ENCODE measurements at places on chromosomes 16 and 17.

DNA sequence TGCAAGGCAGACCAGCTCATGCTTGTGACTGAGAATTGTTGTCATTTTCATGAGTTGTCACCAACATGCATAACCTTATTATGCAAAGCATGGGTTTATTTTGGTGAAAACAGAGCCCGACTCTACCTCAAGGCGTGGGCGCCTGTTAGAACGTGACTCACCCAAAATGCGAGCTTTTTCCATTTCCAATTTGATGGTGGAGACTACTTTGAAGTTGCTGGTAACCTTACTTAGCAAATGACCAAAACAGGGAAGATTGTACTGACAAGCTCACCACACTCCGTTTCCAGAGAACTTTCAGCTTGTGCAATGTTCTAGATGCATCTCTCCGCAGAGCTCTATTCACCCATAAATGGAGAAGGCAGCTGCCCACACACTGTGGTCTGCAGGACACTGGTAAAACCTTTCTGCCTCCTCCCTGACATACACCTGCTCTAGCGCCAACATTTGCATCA is 284.5 kb downstream of the MAF start:
- DNase-seq = no peak

- peak; percentile 95 for DNase-seq
These were observed at the start of gene ZNF48 for GRCh38 chr16:30395155-30395991. ZNF48 (plus strand) TSS chr16:30395420; CDS start chr16:30395795, 375 bp downstream.

- no peak for DNase-seq
These were observed 82.9 kb downstream of the GAS7 start for GRCh38 chr17:10115536-10115932.

DNA sequence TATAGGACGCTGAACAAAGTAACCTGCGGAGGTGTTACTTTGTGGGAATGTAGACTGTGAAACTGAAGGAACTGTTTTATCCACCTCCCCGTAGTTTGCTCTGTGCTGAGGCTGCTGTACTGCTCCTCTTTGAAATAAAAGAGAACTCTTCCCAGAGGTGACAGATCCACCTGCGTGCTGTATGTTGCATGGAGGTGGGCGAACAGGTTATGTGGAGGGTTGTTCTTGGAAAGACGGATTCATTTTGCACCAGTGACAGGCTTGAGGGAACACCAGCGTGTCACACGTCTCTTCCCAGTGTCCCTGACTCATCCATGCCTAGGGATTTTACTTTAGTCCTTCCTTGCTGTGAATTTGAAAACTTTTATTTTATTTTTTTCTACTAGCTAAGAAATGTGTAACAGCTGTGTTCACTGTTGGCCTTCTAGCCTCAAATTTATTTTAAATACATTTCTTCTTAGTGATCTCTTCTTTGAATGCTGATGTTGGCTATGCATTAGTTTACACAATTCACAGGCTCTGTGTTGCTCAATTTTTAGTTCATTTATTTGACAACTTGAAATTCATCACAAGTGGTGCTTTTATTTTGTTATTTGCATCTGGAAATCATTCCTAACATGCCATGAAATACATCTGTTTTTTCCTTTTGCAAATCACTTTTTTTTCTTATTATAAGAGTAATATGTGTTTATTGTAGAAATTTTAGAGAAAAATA is 512.4 kb downstream of the CDH13 start:
- no peak for DNase-seq

DNA sequence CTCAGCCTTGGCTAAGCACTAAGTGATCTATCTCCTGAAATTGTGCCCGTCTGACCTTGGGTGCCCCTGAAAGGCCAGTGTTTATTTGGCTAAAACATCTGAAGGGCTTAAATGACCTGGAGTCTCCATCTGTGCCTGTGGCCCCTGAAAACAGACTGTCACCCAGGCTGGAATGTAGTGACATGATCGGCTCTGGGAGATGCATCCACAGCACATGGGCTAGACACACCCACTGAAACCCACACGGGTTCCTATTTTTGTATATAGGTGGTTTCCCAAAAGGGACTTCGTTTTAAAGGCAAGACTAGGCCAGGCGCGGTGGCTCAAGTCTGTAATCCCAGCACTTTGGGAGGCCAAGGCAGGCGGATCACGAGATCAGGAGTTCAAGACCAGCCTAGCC is 13.5 kb downstream of the CEP295NL start:
- no peak for DNase-seq

DNA sequence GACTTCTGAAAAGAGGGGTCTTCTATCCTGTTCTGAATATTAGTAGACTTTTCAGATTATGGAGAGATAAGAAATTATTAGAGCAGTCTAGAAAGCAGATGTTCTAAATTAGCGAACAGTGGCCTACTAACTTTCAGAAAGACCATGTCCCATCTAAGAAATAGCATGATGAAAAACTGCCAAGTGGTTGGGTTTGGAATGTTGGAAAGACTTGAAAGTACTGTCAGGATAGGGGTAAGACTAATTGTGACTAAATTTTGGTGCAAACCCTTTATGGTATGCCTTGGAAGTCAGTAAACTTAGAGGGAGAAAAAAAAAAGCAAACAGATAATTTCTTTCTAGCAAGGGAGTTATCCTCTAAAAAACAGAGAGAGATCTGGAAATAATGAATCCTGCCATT is 41.1 kb downstream of the TANGO6 start:
- no peak for DNase-seq

DNA sequence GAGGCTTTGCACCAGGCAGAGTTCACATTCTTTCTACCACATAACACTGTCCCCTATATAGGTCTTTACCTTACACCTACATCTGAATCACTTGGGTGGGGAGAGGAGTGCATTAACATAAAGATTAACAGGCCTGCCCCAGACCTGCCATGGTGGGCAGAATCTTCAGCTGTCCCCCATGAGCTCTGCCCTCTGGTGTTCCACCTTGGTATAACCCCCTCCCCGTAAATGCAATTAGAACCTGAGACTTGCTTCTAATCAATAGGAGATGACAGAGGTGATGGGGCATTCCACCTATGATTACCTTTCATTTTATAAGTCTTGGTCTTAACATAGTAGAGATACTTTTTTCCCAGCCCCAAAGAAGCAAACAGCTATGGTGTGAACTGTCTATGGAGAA is 20.4 kb upstream of the GRIN2A start:
- DNase-seq = no peak

DNA sequence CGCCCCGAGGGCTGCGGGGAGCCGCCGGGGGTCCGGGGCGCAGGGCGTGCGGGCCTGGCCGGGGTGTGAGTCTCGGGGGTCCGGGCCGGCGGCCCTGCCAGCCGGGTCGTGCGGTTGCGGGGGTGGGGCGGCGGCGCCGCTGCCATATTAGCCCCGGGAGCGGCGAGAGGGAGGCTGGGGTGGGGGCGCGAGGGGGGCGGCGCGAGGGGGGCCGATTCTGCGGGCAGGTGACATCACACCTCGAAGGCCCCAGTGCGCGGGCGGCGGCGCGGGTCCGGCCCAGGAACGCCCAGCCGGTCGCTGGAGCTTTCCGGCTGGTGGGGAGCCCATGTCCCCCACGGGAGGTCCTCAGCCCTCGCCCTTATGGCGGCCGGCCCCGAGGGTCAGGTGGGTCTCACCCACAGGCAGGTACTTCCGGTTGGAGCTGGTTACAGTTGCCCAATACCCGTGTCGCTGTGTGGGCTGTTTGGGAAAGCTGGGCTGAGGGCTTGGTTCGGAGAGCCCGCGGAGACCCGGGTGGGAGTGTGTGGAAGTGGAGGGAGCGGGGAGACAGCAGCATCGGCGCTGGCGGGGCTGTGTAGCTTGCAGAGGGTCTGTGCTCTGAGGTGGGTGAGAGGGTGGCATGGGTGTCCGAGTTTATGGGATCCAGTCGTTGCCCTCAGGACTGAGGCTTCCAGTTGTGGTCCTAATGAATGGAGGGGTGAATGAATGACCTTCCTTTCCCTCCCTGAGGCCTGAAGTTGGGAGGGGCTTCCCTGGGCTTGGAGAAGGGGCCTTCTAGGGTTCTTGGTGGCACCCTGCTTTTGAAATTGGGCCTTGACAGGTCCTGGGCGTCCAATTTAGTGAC is 804 bp downstream of the ATP6V0C start:
- peak; percentile 46 for DNase-seq

GRCh38 chr16:84131117-84131516 is 13.9 kb downstream of the HSDL1 start:
- no peak for DNase-seq

DNA sequence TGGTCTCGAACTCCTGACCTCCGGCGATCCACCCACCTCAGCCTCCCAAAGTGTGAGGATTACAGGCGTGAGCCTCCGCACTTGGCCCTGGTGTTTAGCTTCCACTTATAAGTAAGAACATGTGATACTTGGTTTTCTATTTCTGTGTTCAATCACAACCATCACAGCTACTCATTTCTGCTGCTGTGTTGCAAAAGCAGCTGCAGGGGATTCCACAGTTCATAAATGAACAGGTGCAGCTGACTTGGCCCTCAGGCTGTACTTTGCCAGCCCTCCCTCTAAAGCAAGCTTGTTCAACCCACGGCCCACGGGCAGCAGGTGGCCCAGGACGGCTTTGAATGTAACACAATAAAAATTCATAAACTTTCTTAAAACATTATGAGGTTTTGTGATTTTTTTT is 79.2 kb downstream of the SLC39A11 start:
- DNase-seq = no peak

DNA sequence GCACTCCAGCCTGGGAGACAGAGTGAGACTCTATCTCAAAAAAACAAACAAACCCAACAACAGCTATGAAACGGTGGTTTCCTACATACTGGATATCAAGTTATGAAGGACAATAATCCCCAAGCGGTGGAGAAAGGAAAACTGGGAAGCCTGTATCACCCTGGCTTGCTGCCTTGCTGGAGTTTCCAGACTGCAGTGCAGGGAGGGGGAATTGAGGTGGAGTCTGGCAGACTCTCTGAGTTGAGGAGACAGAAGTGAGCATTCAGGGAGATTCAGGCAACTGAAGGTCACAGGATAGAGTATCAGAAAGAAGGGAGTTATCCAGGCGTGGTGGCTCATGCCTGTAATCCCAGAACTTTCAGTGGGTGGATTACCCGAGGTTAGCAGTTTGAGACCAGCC is 11.9 kb downstream of the QRICH2 start:
- no peak for DNase-seq

DNA sequence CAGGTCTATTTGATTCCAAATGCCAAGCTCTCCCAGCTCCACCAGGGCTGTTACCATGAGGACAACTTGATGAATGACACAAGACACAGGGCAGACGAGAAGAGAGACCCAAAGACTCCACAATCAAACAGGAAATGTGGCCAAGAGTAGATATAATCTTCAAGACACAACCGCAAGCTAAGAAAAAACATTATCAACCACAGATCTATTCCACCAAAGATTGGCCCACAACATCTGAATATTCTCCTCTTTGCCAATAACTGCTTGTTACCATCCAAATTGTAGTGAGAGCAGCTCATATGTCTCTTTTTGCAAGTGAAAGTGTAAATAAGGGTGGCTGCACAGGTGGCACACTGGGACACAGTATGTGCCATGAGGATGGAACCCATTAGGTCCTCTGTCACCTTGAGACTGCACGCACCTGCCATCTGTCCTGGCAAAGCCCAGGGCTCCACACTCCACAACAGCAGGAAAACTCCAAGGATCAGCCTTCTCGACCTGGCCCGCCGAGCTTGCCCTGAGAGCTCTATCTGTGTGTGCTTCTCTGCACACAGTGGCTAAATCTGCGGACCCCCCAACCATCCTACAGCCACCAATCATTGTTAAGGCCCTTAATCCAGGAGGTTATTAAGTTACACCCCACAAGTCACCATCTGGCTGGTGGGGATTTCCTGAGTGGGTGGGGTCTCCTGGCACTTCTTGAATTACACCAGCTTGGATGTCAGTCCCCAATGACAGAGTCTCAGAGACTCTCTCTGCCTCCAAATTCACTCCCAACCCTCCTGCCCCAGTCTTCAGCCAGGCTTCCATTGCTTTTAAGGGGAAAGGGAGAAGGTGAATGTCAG is 50.5 kb downstream of the DYNLRB2 start:
- DNase-seq = no peak

DNA sequence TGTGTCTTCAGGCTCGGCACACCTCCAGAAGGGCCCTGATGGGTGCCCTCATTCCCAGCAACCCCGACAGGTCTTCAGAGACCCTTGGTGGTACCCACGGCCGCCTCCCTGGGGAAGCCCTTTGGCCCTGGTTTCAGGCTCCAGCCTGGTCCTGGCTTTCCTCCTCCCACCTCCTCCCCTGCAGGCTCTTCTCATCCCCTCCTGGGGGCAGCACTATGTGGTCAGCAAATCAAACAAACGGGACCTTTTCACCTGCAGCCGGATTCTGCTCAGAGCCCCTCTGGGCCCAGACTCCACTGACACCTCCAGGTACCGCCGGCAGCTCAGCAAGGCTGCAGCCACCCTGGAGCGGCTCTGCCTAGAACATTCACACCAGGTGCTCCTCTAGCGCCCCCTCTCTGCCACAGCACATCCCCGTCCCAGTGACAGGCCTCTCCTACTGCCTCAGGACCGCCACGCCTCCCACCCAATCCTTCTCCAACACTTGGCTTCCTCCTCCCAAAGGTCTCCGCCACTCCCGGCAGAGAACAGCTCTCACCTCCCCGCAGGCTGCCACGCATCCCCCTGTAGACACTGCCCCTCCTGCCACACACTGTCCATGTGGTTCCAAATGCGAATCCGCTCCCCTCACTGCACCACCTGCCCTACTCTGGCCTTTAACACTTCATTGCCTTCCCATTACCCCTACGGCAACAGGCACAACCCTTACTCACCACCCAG is 12.0 kb downstream of the CORO7 start:
- peak; percentile 73 for DNase-seq

DNA sequence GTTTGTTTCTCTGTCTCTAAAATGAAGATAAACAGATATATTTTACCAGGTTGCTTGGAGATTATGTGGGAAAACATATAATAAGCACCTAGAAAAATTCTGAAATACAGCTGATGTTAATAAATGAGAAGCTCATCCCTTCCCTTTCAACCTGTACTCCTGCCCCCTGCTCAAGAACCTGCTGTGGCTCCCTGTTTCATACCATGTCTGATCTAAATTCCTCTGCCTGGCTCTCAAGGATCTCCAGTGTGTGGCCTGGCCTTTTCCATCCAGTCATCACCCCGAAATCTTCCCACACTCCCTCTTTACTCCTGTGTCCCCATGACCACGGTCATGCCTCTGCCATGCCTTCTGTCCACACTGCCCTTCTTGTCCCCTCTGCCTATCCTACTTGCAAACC is 19.4 kb upstream of the DLX4 start:
- DNase-seq = no peak

GRCh38 chr16:85557083-85557970 is 55.8 kb upstream of the GSE1 start:
- peak; percentile 63 for DNase-seq

DNA sequence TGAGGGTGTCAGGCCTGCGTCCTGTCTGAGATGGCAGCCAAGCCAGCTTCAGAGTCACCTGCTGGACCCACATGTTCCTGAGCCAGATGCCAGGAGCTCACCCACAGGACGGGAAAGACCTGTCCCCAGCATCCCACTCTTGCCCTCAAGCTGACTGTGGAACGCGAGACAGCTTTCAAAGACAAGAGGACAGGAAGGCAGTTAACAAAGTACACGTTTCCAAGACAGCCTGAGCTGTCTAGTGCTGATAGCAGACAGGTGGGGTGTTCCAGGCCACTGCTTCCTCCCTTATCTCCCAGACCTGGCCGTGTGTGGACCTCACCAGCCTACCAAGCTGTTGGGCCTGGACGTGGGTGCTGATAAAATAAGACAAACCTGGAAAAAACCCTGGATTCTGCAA is 13.2 kb downstream of the CMTM3 start:
- no peak for DNase-seq
